Activated effector memory CD4-positive, alpha-beta T cell treated with Interleukin-2 at 50 U/mL for 16 hours (primary cell): ENCODE measurements at places on chromosomes 2 and 18.

GRCh38 chr2:190634381-190634780 is 14.5 kb upstream of the NAB1 start:
- DNase-seq = no peak

GRCh38 chr2:238120463-238121298 is 17.8 kb upstream of the KLHL30 start:
- DNase-seq = no peak

GRCh38 chr2:144097440-144098225 is 422.3 kb downstream of the ZEB2 start:
- no peak for DNase-seq

DNA sequence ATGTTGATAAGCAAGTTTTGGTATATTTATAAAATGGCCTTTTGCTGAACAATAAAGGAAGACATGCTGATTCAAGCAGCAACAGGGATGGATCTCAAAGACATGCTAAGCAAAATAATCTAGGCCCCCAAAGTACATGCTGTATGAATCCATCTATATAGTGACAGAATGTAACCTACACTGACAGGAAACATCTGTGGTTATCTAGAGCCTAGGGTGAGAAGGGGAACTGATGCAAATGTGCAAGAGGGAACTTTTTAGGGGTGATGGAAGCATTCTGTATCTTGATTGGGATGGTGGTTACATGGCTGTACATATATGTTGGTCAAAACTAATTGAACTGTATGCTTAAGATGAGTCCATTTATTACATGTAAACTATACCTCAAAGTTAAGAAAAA is 24.2 kb downstream of the CNRIP1 start:
- DNase-seq = no peak

DNA sequence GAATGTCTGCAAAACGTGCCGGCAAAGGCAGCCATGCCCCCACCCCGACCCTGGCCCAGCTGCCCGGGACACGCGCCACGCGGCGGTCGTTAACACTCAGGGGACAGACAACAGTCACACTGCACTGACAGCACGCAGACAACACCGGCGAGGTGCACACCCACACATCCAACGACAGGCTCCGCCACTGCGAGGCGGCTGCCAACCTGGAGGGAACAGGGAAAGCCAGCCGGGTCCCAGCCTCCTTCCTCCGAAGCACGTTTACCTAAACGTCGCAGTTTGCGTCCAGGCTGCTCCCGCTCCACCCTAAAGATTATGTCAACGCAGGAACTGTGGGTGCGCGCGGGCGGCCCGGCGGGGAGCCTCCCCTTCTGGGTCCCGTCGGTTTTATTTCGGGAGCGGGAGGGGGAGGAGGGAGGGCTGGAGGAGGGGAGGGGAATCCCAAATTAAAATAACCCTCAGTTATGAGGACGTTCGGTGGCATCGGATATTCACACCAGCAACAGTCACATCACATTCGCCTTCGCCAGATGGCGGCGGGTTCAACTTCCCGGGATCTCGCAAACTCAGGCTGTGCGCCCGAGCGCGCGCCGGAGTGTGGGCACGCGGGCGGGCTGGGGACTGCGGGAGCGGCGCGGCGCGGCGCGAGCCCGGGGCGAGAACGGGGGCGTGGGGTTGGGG is 644 bp downstream of the PTGR3 start:
- peak; percentile 16 for DNase-seq

DNA sequence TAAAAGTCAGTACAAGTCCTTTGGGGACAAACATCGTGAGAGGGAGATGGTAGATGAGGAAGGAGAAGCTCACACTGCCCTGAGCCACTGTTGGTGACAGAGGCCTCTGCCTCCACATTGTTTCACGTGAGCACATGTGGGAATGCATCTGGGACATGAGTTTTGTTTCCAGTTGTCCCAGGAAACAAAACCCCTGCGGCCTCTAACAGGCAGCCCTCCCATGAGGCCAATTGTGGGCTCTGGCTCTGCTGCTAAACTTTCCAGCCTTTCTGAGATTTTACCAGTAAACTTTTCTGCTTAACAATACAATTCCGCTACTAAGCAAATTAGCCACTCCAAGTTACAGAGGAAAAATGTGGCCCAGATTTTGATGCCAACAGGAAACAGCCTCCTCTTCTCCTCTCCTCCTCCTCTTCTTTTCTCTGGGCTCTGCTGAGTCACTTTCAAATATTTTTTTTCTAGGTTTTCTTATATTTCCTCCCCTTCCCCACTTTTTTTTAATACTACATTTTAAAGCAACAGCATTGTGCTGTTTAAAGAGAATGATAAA is 23.4 kb upstream of the LRRC30 start:
- DNase-seq = no peak

- no peak for DNase-seq
Observed at GRCh38 chr2:144572977-144573376, 53.1 kb upstream of the ZEB2 start.

- no peak for DNase-seq
Observed at GRCh38 chr2:120477831-120478481, 132.0 kb downstream of the INHBB start.

GRCh38 chr2:86052676-86053075 is 53.0 kb downstream of the POLR1A start:
- no peak for DNase-seq

- DNase-seq = no peak
Observed at GRCh38 chr18:377088-377487, 109.2 kb upstream of the THOC1 start.

- no peak for DNase-seq
Observed at GRCh38 chr2:173740639-173741038, 224.5 kb downstream of the SP3 start.
